ENCODE measurements at places on chromosomes 11 and 22.

- DNase-seq = no peak
Observed at GRCh38 chr22:26673486-26673885, 16.1 kb downstream of the MIAT start.

- no peak for DNase-seq
Observed at GRCh38 chr11:126029805-126030204, 32.9 kb downstream of the CDON start.

- DNase-seq = no peak
Observed at GRCh38 chr11:69442012-69442806, 39.3 kb upstream of the LINC01488 start.

DNA sequence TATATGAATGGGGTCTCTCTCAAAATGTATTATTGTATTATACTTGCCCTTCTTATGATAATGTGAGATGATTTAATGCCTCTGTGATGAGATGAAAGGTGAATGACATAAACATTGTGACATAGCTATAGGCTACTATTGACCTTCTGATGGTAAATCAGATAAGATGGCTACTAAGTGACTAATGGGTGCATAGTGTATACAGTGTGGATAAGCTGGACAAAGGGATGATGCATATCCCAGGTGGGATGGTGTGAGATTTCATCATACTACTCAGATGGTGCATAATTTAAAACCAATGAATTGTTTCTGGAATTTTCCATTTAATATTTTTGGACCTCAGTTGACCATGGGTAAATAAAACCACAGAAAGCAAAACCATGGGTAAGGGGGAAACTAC, 243.5 kb downstream of the SBF2 start:
- no peak for DNase-seq

- no peak for DNase-seq
Observed at GRCh38 chr11:40227730-40228129, 1231.7 kb downstream of the LRRC4C start.

- no peak for DNase-seq
Observed at GRCh38 chr22:43848366-43849171, 13.7 kb downstream of the SULT4A1 start.

DNA sequence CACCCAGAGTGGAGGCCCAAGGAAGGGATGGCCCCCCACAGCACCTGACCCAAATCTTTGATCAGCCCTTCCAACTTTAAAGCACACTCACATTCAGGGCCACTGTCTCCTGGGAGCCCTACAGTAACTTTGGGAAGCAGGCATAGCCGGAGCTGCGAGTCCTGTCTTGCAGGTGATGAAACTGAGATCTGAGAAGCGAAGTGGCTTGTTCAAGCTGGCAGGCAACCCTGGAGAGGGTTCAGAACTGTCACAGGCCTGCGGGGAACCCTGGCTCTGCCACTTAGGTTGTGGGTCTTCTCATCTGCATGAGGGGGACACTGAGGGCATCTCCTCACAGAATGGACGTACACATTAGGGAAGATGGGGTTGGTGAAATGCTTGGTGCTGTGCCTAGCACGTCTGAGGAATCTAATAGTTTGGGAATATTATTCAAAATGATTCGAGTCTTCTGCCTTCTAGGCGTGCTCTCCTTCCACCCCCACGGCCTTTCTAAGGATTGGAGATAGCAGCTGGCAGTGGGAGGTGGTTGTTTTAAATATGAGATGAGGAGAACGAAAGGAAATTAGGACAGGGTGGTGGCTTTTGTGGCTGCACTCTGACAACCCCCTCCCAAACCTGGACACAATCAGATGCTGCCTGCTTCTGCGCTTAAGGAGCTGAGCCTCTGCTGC, 18.8 kb upstream of the SUN2 start:
- no peak for DNase-seq

- no peak for DNase-seq
Observed at GRCh38 chr11:16226245-16226644, 130.1 kb downstream of the SOX6 start.

GRCh38 chr11:96114178-96115064, 190.5 kb upstream of the MTMR2 start:
- DNase-seq = no peak

GRCh38 chr11:57269571-57270021, 32.5 kb upstream of the APLNR start:
- no peak for DNase-seq

GRCh38 chr11:119493712-119494111, 70.7 kb upstream of the THY1 start:
- DNase-seq = no peak

All from stimulated activated CD8-positive, alpha-beta memory T cell treated with anti-CD3 and anti-CD28 coated beads, Interleukin-4, amount 100 ng/mL, for 4 hours (primary cell).